Type B pancreatic cell (in vitro differentiated cells): ENCODE measurements at places on chromosomes 6 and 20.

GRCh38 chr20:15655295-15655874, 917.9 kb downstream of the KIF16B start:
- no peak overlapping the region for H3K27ac ChIP-seq
- DNase-seq, result no peak
- H3K4me1 ChIP-seq, result peaks cover 31% of the 10 kb centered on the region
- no peak overlapping the region for H3K4me3 ChIP-seq
- H3K27me3 ChIP-seq, result no peaks in the 10 kb centered on the region
- no peaks in the 10 kb centered on the region for H3K36me3 ChIP-seq

DNA sequence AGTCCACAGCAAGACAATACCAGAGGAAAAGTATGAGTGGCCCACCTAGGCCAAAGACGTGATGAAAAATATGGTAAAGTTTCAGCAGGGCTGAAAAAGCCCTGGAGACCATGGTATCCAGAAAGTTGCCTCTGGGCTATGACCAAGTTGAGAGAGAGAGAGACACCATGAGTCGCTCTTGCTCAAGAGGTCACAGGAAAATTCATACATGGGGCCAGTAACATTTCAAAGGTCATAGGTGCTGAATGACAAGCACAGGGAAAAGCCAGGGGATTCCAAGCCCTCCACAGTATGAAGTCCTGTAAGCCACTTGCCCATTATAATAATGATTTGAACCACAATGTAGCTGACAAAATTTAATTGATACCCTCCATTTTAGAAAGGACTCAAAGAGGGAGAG, 657.7 kb upstream of the CITED2 start:
- H3K36me3 ChIP-seq, result peaks cover 14% of the 10 kb centered on the region
- no peak for DNase-seq
- no peak overlapping the region for H3K27ac ChIP-seq
- no peaks in the 10 kb centered on the region for H3K27me3 ChIP-seq
- H3K4me1 ChIP-seq, result peaks cover 15% of the 10 kb centered on the region
- no peak overlapping the region for H3K4me3 ChIP-seq

DNA sequence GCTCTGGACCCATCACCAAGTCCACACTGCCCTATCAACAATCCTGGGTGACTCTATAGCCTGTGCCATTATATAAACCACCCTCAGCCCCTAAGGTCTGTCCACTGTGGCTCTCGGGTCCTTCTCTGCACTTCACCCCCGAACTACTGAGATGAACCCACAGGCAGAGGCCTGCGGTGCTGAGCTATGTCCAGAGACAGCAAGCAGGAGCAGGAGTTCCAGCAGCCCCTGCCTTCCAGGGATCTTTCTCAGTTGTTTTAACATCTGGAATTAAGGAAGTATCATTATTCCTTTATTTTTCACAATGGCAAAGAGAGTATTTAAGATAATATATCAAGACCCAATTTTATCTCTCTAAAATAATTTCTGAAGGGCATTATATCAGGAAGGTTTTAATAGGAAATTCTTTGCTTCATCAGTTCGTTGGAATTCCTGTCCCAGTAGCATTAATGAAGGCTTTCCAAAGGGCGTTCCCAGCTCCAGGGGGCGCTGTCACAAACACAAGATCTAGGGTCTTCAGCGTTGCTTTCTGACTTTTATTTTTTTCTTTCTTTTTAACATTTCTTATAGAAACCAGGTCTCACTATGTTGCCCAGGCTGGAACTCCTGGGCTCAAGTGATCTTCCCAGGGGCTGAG, 27.3 kb downstream of the RRBP1 start:
- no peaks in the 10 kb centered on the region for H3K27me3 ChIP-seq
- peaks cover 23% of the 10 kb centered on the region for H3K36me3 ChIP-seq
- no peak for DNase-seq
- H3K4me1 ChIP-seq, result peaks cover 10% of the 10 kb centered on the region
- peak overlapping the region; percentile 60 for H3K27ac ChIP-seq

- no peak for DNase-seq
- H3K27me3 ChIP-seq, result no peaks in the 10 kb centered on the region
- no peak overlapping the region for H3K27ac ChIP-seq
- no peak overlapping the region for H3K4me3 ChIP-seq
- H3K36me3 ChIP-seq, result no peaks in the 10 kb centered on the region
These were observed 62.4 kb upstream of the TMEM200A start for GRCh38 chr6:130303431-130303830.

DNA sequence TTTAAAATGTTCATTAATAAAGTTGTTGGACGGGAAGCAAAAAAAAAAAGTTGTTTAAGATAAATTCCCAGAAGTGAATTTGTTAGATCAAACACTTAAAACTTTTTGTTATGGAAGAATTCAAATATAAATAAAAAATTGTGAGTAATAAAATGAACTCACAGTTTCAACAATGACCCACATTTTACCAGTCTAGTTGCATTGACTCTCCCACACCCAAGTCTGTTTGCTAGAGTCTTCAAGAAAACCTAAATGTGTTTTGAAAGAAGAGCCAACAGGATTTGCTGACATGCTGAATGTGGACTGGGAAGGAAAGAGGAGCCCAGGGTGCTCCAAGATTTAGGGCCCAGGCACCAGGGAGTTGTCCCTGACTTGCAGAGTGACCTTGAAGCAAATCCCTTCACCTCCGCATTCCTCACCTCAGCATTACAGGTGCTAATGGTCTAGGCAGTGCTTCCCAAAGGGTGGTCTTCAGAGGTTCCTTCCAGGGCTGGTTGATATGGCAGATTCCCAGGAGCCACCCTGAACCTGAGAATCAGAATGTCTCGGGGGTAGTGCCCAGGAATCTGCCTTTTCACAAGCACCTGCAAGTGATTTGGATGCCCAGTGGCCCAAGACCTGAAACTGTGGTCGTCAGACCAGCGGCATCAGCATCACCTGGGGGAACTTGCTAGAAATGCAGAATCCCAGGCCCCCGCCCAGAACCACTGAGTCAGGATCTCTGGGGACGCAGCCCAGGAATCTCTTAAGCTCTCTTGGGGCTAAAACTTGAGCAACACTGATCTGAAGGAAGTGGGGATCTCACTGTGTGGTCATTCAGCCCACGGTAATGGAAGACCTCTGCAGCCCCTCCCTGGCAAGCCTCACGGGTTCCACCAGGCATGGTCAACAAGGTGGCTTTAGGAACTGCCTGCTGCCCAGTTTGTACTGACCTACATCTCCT, 31.1 kb downstream of the POFUT1 start:
- H3K4me3 ChIP-seq, result no peak overlapping the region
- peaks cover 20% of the 10 kb centered on the region for H3K36me3 ChIP-seq
- no peak overlapping the region for H3K27ac ChIP-seq
- peaks cover 16% of the 10 kb centered on the region for H3K4me1 ChIP-seq
- no peak for DNase-seq
- no peaks in the 10 kb centered on the region for H3K27me3 ChIP-seq

DNA sequence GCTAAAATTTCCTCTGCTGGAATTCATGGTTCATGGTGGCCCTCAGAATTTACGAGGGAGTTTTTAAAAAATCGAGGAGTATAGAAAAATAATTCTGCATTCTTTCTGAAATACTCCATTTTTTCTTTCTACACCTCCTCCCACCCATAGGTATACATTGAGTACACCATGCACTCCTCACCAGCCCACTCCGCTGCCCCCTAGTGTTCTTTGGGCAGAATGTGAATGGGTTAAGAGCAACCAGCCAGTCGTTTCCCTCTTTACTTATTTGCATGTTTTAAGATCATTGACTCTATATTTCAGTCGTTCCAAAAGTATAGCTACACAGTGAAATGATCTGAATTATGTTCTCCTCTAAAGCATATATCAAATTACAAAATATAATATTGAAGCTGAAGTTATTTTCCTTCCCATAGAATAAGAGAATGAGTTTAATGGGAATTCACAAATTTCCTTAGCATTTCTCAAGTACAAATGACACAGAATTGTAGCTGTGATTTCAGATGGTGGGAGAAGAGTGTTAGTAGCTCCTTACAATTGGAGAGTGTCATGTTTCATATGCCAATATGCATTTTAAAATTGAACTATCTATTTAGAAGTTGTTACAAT, 977.7 kb upstream of the SLC35B3 start:
- H3K27me3 ChIP-seq, result no peaks in the 10 kb centered on the region
- H3K27ac ChIP-seq, result no peak overlapping the region
- no peaks in the 10 kb centered on the region for H3K4me1 ChIP-seq
- H3K4me3 ChIP-seq, result no peak overlapping the region
- H3K36me3 ChIP-seq, result no peaks in the 10 kb centered on the region

DNA sequence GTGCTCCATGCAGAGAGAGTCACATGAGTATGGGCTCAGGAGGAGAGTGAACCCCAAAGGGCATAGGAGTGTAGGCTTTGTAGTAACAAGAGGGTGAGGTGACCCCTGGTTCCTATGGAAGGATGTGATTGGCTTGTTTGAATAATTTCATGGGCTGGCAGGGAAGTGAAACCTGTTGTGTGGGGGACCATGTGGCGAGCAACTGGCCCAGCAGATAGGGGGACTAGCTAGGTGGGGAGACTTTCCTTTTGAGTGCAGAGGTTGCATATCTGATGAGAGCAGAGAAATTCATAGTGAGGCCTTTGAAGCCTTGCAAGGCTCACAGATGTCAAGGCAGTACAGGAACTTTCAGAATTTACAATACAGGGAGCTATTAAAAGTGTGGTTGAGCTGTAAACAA, 247.9 kb upstream of the SLC35B3 start:
- H3K4me3 ChIP-seq, result no peak overlapping the region
- H3K4me1 ChIP-seq, result no peaks in the 10 kb centered on the region
- DNase-seq, result no peak
- no peaks in the 10 kb centered on the region for H3K36me3 ChIP-seq
- H3K27ac ChIP-seq, result no peak overlapping the region

DNA sequence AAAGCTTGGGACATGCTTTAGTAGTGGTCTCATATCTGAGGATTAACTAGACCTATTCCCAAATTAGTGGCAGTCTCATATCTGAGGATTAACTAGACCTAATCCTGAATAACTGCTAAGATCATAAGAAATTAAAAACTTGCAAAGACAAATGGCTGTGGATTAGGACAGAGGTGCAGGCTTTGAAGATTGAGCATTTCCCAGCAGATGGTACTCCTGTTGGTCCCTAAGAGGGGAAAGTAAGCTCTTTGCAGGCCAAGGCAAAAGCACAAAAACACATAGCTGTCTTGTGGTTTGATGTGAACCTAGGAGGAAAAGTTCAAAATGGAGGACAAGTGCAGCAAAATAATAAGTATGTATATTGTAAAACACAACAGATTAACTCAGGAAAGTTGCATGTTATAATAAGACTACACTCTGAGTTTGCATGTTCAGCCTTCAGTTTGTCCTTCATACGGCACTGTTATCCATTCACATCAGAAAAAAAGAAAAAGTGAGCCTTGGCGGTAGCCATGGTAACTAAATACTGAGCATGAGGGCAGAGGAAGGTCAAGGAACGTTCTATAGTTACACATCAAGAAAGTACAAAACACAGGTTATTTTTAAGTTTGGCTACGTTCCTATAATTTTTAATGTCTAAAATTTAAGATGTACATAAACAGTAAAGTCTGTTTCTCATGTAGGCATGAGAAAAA, 62.8 kb downstream of the FILIP1 start:
- H3K36me3 ChIP-seq, result no peaks in the 10 kb centered on the region
- peaks cover 24% of the 10 kb centered on the region for H3K4me1 ChIP-seq
- no peak overlapping the region for H3K4me3 ChIP-seq
- peak overlapping the region; percentile 7 for H3K27ac ChIP-seq
- no peak for DNase-seq

DNA sequence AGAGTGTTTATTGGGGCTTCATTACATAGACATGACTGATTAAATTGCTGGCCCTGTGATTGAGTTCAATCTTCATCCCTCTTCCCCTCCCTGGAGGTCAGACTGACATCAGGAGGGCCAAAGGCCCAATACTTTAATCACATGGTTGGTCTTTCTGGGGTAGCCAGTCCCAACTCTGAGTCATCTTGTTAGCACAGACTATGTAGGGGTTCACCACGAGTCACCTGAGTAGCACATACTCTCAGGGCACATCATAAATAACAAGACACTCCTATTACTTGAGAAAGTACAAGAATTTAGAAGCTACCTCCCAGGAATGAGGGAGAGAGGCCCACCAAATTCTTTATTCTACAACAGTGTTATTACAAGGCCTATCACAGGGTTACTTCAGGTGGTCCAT, 11.3 kb downstream of the GINS1 start:
- no peaks in the 10 kb centered on the region for H3K36me3 ChIP-seq
- no peak overlapping the region for H3K27ac ChIP-seq
- H3K4me3 ChIP-seq, result no peak overlapping the region
- H3K27me3 ChIP-seq, result no peaks in the 10 kb centered on the region
- DNase-seq, result no peak

GRCh38 chr20:34988191-34988540, 32.5 kb downstream of the MYH7B start:
- H3K27ac ChIP-seq, result no peak overlapping the region
- no peaks in the 10 kb centered on the region for H3K36me3 ChIP-seq
- no peak overlapping the region for H3K4me3 ChIP-seq
- H3K27me3 ChIP-seq, result peaks cover 13% of the 10 kb centered on the region
- H3K4me1 ChIP-seq, result peaks cover 24% of the 10 kb centered on the region

- H3K36me3 ChIP-seq, result no peaks in the 10 kb centered on the region
- peaks cover 15% of the 10 kb centered on the region for H3K4me1 ChIP-seq
- peaks cover 3% of the 10 kb centered on the region for H3K27me3 ChIP-seq
- no peak for DNase-seq
- no peak overlapping the region for H3K27ac ChIP-seq
These were observed 139.4 kb downstream of the ID4 start for GRCh38 chr6:19976411-19977129.

- peaks cover 30% of the 10 kb centered on the region for H3K4me1 ChIP-seq
- no peak overlapping the region for H3K4me3 ChIP-seq
- no peak for DNase-seq
- peak overlapping the region; percentile 13 for H3K27ac ChIP-seq
These were observed 3.4 kb upstream of the NOL7 start for GRCh38 chr6:13611715-13612114.

DNA sequence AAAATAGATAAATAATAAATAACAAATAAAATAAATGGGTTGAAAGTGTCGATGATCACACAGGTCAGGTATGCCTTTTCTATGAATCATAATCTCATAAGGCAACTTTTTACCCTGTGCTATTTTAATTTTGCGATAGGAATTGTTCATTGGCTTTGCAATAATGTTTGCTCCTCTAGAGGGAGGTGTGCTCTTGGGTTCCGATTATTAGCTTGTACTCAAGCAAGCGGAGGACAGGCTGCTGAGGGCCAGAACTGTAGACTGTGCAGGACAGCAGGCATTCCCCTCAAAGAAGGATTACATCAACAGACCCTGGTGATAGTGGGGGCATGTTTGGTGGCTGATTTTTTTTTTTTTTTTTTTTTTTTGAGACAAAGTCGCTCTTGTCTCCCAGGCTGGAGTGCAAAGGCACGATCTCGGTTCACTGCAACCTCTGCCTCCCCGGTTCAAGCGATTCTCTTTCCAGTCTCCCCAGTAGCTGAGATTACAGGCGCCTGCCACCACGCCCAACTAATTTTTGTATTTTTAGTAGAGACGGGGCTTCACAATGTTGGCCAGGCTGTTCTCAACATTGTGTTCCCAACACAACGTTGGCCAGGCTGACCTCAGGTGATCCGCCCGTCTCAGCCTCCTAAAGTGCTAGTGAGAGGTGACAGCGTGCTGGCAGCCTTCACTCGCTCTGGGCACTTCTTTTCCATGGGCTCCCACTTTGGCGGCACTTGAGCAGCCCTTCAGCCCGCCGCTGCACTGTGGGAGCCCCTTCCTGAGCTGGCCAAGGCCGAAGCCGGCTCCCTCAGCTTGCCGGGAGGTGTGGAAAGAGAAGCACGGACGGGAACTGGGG, 35.6 kb downstream of the RIOK1 start:
- H3K4me1 ChIP-seq, result no peaks in the 10 kb centered on the region
- H3K27me3 ChIP-seq, result no peaks in the 10 kb centered on the region
- no peak overlapping the region for H3K4me3 ChIP-seq
- H3K27ac ChIP-seq, result no peak overlapping the region
- DNase-seq, result no peak
